Fibroblast of villous mesenchyme (primary cell): ENCODE measurements at places on chromosomes 4 and X. TPM values are rescaled to one million over a fixed set of nuclear protein-coding genes. Genes with fewer than 3 reads are reported as not detected.

The HSPA4L gene
- total RNA-seq, result 2.3 and 6.5 TPM in 2 replicates

The CENPVL1 gene
- total RNA-seq, result not detected in 2 replicates

The LPAR4 gene
- under 0.01 and 0.32 TPM in 2 replicates for total RNA-seq

The MAGEB10 gene
- not detected in 2 replicates for total RNA-seq

The TBX22 gene
- not detected in 2 replicates for total RNA-seq
